M059J (cell line): ENCODE measurements at places on chromosomes 12 and 14. TPM values are rescaled to one million over a fixed set of nuclear protein-coding genes. Genes with fewer than 3 reads are reported as not detected.

DNA sequence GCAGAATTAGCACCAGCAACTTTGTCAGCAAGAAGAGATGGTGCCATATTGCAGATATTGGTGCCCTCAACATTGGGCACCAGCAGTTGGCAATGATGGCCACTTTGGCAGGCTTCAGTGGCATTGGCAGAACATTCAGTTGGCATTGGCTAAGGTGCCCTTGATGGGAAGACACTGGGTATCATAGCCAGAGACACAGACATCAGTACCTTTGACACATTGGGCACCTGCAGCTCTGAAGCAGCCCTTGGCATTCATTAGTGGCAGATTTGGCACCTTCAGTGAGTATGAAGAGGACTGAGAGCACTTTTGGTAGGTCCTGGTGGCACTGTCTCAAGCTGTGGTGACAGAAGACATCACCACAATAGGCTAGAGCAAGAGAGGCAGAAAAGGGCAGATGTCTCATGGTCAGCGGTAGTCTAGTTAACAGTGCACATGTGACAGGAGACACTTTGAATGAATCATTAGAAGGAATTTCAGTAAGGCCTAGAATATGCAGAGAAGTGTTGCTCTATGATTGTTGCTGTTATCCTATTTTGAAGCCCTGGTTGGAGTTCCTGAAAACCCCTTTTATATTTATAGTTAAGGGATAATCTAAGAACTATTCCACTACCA is 422.2 kb downstream of the APAF1 start:
- DNase-seq = no peak

GRCh38 chr14:94771158-94771905 is 1.4 kb upstream of the GSC start:
- DNase-seq = no peak

- no peak for DNase-seq
Measured at GRCh38 chr12:65993781-65994180, 136.8 kb downstream of the LLPH start.

DNA sequence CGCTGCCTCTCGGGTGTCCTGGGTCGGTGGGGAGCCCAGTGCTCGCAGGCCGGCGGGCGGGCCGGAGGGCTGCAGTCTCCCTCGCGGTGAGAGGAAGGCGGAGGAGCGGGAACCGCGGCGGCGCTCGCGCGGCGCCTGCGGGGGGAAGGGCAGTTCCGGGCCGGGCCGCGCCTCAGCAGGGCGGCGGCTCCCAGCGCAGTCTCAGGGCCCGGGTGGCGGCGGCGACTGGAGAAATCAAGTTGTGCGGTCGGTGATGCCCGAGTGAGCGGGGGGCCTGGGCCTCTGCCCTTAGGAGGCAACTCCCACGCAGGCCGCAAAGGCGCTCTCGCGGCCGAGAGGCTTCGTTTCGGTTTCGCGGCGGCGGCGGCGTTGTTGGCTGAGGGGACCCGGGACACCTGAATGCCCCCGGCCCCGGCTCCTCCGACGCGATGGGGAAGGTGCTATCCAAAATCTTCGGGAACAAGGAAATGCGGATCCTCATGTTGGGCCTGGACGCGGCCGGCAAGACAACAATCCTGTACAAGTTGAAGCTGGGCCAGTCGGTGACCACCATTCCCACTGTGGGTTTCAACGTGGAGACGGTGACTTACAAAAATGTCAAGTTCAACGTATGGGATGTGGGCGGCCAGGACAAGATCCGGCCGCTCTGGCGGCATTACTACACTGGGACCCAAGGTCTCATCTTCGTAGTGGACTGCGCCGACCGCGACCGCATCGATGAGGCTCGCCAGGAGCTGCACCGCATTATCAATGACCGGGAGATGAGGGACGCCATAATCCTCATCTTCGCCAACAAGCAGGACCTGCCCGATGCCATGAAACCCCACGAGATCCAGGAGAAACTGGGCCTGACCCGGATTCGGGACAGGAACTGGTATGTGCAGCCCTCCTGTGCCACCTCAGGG is 679 bp downstream of the ARF6 start:
- peak; percentile 49 for DNase-seq

DNA sequence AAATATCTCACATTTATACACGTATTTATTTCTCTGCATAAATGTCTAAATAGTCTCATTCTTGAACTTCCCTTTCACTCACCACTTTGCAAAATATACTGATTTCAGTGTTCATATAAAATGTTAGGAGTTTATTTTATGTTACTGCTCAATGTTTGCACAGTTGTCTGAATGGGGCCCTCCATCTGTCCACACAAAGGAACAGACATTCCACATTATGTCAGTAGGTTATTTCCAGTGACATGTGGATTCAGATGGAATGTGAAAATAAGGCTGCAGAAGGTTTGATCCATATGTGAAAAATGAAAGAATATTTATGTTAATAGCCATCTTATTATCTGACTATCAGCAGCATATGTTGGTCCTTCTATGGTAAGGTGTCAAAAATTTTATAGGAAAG is 994.4 kb upstream of the SEL1L start:
- DNase-seq = no peak

GRCh38 chr14:78968265-78968664 is 798.1 kb downstream of the NRXN3 start:
- no peak for DNase-seq

GRCh38 chr12:62963486-62964041 is 28.6 kb upstream of the PPM1H start:
- DNase-seq = no peak

GRCh38 chr14:24243336-24243836 is 963 bp upstream of the TINF2 start:
- peak; percentile 34 for DNase-seq

- peak; percentile 93 for DNase-seq
Measured at GRCh38 chr12:115440438-115440837, 756.5 kb upstream of the TBX3 start.

DNA sequence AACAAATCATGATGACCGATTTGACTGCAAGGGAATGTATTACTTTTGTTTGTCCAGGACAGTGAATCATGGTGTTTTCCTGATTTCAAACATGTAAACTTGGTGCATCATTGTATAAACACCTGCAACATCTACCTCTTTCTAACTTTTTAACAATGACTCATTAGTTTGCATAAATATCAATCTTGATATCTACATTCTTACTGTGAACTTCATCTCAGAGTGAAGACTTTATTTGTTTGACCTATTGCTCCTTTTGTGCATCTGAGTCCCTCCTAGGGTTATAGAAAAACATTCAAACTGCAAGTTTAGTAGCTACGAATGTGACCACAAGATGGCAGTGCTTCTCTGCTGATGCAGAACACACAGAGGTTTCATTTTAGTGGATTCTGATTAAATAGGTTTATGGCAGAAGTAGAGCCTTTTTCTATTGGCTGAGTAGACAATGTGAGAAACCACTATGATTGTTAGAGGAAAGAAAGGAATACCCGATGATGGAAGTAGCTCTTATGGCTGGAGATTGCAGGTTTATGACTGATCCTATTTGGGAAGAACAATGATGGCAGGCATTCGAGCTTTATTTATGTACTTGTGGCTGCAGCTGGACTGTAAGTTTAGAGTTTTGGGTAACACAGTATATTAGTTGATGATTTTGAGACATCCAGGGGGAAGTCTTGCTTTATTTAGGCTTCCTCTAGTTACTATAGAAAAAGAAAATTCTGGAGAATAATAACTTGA is 244.2 kb upstream of the OR4E1 start:
- peak; percentile 20 for DNase-seq

DNA sequence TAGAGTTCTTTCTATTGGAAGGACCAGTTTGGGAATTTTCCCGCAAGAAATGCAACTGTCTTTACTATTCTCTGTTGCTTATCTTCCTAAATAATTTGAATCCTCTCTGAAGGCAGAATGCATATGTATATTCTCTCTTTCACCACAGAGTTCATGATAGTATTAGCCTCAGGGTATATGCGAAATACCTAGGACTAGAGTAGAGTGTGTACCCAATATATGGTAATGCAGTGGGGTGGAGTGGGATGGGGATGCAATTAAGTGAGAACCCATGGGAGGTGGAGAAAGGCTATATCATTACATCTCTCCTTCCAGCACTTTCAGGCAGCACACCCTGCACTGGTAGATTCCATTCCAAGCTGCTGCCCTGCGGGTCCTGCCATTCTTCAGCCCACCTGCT is 207.3 kb downstream of the ANO2 start:
- DNase-seq = no peak

GRCh38 chr14:35406506-35407305 is 2.2 kb upstream of the NFKBIA start:
- peak; percentile 77 for DNase-seq

DNA sequence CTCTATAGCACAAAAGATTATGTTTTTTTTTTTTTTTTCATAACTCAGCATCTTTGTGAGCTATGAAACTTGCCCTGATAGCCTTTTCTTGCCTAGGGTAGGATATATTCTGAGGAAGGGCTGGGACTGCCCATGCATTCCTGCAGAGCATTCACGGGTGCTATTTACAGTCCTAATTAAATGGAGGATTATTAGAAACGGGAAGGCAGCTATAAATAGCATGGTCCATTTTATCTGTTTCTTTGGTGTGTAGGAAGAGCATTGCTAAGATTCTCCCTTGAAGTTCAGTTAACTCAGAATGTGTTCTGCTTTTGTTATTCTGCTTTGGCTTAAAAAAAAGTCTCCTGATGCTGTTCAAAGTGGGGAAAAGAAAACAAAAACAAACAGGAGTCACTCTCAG is 630.9 kb downstream of the DIO2 start:
- no peak for DNase-seq

- DNase-seq = no peak
Measured at GRCh38 chr14:28001002-28001401, 765.6 kb upstream of the FOXG1 start.

DNA sequence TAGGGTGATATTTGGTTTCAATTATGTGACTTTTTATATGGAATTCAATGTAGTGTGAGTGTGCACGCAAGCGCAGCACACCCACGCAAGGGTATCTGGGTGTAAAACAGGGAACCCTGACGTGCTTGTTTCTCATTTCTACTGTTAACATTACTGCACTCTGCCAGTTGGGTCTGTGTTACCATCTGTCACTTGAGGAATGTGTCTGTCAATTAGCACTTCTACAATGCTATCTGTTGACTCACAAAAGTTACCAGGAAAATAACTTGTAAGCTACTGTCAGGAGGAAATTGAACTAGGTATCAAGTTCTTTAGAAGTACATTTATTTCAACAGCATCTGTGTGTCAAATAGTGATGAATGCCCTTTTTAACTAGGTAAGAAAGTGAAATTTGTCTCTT is 695.5 kb upstream of the LRFN5 start:
- DNase-seq = no peak

DNA sequence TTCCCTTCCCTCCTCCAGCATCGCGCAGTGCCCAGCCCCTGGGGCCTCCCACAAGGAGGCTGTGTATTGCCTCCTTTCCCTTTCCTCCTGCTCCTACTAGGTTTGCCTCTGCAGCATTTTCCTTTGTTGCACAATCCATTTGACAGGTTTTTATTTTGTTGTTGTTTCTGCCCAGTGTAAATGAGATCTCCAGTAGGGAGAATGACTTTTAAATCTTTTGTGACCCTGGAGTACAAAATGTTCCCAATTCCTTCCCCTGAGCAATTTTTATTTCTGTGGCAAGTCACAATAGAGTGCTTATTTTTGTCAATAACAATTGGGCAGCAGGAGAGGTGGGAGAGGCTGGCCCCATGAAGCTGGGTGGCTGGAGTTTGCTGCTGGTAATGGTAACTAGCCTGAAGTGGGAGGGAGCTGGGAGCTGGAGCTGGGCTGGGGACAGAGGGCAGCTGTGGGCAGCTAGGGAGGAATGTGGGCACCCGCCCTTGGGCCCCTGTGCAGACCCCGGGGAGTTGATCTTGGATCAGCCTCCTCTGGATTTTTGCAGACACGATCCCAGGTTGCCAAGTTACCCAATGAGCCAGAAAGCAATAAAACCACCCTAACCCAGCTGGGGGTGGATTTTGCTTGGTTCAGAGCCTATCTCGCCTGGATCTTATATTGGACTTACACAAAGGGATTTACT is 160.1 kb downstream of the KTN1 start:
- peak; percentile 69 for DNase-seq

The PRIMA1 gene
- not detected in 2 replicates for total RNA-seq

The ATL1 gene
- total RNA-seq = 0.32 and 0.44 TPM in 2 replicates

The SUDS3 gene
- total RNA-seq = 29.2 and 43.3 TPM in 2 replicates

The RNASE7 gene
- not detected in 2 replicates for total RNA-seq

The GRIN2B gene
- not detected in 2 replicates for total RNA-seq

The GATC gene
- 12.6 and 22.3 TPM in 2 replicates for total RNA-seq

The CLBA1 gene
- 3.3 and 5.6 TPM in 2 replicates for total RNA-seq

The NRL gene
- total RNA-seq = 1.3 and 4.9 TPM in 2 replicates

The KRT83 gene
- total RNA-seq = 0.22 TPM in 1 of 2 replicates, not detected in the other

The STYK1 gene
- 1.6 and 5.9 TPM in 2 replicates for total RNA-seq

The ADAM20 gene
- total RNA-seq = not detected in 2 replicates

The A2M gene
- 0.66 and 3.1 TPM in 2 replicates for total RNA-seq

The LUM gene
- total RNA-seq = 293 and 400 TPM in 2 replicates
